ENCODE measurements at places on chromosomes 4 and X.

GRCh38 chrX:97399400-97399799 is 515.7 kb downstream of the RPA4 start:
- DNase-seq: no peak

GRCh38 chr4:37725718-37726117 is 39.5 kb upstream of the RELL1 start:
- no peak for DNase-seq

DNA sequence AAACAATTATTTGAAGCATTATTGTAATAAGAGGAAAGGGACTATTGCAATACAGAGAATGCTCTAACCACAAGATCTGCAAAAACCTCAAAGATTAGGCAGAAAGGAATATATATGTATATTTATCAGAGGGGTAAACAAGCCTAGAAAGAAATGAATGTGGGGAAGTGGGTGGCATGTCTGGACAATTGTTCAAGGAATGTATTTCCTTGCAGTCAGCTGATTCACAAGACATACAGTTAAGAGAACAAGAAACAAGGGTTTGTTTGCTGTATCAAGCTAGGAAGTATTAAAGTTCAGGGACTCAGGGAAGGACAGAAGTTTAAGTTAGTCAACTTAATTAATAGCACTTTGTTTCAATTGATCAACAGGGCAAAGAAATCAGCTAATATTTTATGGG is 514.7 kb downstream of the CENPC start:
- DNase-seq: no peak

- DNase-seq: no peak
These were observed 174.8 kb upstream of the KLF3 start for GRCh38 chr4:38489011-38489861.

DNA sequence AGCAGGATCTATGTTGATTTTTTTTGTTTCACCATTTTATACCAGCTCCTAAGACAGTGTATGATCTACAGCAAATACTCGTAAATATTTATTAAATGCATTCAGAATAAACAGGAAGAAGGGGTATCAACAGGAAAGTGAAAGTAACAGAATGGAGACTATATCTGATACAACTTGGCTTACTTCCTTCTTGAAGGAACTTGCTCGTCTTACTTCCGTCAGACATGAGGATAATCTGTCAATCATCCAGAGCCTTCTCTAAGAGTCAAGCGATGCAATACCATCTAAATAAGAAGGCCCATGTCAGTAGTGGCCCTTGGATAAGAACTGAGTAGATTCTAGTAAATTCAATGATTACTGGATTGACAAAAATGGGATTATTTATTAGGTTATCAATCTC is 84.2 kb downstream of the CAMK2D start:
- DNase-seq: no peak

All from Jurkat, Clone E6-1 (cell line).